ENCODE measurements at places on chromosomes 6 and 20.

DNA sequence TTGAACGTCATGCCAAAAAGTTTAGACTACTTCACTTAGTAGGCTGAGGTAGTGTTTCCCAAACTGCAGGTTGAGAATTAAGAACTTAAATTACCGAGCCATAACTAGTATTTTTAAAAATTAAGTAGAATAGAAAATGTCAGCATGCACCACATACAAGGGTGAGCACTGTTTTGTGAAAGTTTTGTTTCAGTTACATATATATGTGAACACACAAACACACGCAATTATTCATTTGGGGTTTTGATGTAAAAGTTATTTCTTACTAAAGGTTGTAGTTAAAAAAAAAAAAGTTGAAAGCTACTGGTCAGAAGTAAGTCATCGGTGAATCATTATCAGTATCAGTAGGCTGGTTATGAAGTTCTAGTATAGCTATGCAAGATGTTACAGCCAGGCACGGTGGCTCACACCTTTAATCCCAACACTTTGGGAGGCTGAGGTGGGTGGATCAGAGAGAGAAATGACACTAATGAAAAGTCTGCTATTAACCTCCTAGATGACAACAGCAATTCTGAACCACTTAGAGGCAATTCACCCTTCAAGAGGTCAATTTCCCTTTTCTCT is 24.1 kb downstream of the FASTKD5 start:
- H3K4me3 ChIP-seq, result no peak overlapping the region
- DNase-seq, result no peak
- peaks cover 17% of the 10 kb centered on the region for H3K4me1 ChIP-seq
- H3K27ac ChIP-seq, result no peak overlapping the region
- H3K36me3 ChIP-seq, result no peaks in the 10 kb centered on the region

- H3K36me3 ChIP-seq, result no peaks in the 10 kb centered on the region
- DNase-seq, result no peak
- H3K4me1 ChIP-seq, result peaks cover 4% of the 10 kb centered on the region
- H3K27ac ChIP-seq, result no peak overlapping the region
- peaks cover under 1% of the 10 kb centered on the region for H3K27me3 ChIP-seq
- H3K4me3 ChIP-seq, result no peak overlapping the region
Observed at GRCh38 chr6:144265061-144265357, 20.1 kb upstream of the UTRN start.

GRCh38 chr6:73854998-73855718 is 159.2 kb downstream of the CD109 start:
- H3K27me3 ChIP-seq, result no peaks in the 10 kb centered on the region
- no peak overlapping the region for H3K4me3 ChIP-seq
- peak; percentile 14 for DNase-seq
- no peak overlapping the region for H3K27ac ChIP-seq

DNA sequence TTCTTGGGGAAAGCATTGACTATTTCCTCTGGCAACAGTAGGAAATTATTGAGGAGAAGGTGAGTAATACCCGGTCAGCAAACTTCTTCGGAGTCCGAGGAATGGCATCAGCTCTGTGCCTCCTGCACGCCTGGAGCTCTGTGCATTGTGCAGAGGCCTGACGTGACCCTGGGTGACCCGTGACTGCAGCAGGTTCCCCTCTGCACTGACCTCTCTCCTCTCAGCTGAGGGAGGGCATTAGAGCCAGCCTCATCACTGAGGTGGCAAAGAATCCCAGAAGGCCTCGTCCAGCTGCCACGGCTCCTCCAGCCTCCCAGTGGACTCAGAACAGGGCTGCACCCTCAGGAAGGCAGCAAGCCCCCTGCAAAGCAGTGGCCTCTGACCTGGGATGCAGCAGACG is 502.9 kb downstream of the CD83 start:
- no peaks in the 10 kb centered on the region for H3K36me3 ChIP-seq
- DNase-seq, result no peak
- peaks cover 5% of the 10 kb centered on the region for H3K27me3 ChIP-seq
- H3K4me3 ChIP-seq, result no peak overlapping the region
- H3K27ac ChIP-seq, result no peak overlapping the region

DNA sequence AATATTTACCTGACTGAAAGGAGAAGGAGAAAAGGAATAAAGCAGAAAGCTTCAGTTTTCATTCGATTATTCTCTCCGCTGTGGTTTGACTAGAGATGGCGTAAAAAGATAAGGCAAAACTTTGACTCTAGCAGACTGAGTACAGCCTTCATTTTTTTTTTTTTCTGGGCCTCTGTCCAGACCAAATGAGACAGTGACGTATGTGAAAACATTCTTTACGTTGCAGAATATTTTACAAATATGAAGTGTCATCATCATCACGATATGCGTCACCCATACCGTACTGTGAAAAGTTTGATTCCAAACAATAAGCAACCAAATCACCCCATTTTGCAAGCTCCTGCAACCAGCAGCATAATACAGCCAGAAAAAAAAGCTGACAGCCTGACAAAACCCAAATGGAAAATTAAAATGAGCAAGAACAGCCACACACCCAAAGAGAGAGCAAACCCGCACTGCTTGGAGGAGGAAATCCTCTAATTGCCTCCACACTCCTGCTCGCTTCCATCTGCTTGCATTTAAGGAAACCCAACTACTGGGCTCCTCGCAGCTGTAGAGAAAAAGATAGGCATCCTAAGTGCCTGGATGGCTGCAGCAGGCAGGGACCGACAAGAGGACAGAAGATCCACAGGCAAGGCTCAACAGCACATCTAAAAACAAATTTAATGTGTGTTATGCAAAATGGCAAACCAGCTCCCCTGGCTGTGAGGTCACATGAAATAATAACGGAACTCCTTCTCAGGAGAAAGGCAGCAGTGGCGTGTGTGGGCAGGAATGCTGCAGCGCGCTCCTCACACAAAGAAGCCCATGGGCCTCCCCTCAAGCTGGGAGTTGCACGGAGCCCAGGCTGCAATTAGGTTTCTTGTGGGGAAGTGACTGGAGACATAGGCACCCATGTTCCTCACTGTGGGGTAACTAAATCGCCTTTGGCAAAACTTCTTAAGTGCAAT is 113.1 kb downstream of the FYN start:
- peaks cover 21% of the 10 kb centered on the region for H3K36me3 ChIP-seq
- peaks cover 96% of the 10 kb centered on the region for H3K4me1 ChIP-seq
- H3K27me3 ChIP-seq, result peaks cover 67% of the 10 kb centered on the region
- DNase-seq, result peak; percentile 94
- H3K4me3 ChIP-seq, result peak overlapping the region; percentile 90
- H3K27ac ChIP-seq, result peak overlapping the region; percentile 100

DNA sequence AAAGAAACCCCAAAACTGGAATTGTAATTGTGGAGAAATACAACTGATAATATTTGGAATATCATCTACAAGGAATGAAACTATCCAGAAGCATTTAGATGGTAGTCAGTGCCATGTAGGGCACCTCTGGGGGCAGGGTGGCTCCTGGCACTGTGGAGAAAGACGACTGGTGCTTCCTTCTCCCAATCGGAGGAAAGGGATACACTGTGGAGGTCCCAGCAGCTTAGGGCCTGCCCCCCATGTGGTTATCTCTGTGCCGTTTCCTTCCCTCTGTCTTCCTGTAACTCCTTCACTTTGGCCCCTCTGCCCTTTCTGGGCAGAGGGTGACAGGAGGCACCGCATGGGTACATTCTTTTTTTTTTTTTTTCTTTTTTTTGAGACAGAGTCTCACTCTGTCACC is 178.4 kb downstream of the MTHFD1L start:
- H3K27me3 ChIP-seq, result no peaks in the 10 kb centered on the region
- no peaks in the 10 kb centered on the region for H3K4me1 ChIP-seq
- no peak overlapping the region for H3K4me3 ChIP-seq
- H3K36me3 ChIP-seq, result peaks cover 3% of the 10 kb centered on the region

GRCh38 chr20:13271977-13272975 is 51.2 kb downstream of the ISM1 start:
- peaks cover 15% of the 10 kb centered on the region for H3K27me3 ChIP-seq
- H3K4me3 ChIP-seq, result no peak overlapping the region
- DNase-seq, result no peak
- H3K36me3 ChIP-seq, result peaks cover 4% of the 10 kb centered on the region

- H3K4me3 ChIP-seq, result no peak overlapping the region
- no peak overlapping the region for H3K27ac ChIP-seq
- no peak for DNase-seq
- no peaks in the 10 kb centered on the region for H3K4me1 ChIP-seq
- no peaks in the 10 kb centered on the region for H3K36me3 ChIP-seq
- H3K27me3 ChIP-seq, result no peaks in the 10 kb centered on the region
Observed at GRCh38 chr6:169906688-169907418, 155.4 kb downstream of the ERMARD start.

DNA sequence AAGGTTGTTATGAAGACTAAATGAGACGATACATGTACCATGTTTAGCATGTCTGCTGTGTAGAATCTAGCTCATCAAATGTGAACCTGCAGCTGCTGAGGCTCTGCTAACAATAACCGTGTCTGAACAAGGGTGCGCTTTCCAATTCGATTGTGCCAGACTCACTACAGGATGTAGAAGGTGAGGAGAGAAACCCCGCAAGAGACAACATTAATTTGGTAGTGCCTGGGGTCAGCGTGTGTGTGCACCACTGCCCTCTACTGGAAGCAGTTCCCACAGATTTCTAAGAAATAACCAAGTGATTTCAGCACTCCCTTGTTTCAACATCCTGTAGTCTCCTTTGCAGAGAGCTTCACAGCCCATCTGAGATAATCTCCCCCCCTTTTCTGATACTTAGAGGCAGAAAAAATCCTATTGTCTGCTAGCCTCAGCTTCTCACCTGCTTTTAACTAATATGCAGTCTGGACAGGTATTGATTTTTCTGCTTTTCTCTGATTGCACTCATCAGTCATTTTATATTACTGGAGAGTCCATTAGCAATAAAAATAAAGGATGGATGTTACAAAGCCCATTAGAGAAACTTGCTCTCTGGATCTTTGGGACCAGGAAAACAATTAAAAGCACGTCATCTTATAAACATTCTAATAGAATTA is 96.7 kb upstream of the BACH2 start:
- H3K27me3 ChIP-seq, result no peaks in the 10 kb centered on the region
- H3K4me3 ChIP-seq, result no peak overlapping the region
- H3K27ac ChIP-seq, result peak overlapping the region; percentile 67
- H3K4me1 ChIP-seq, result peaks cover 27% of the 10 kb centered on the region

DNA sequence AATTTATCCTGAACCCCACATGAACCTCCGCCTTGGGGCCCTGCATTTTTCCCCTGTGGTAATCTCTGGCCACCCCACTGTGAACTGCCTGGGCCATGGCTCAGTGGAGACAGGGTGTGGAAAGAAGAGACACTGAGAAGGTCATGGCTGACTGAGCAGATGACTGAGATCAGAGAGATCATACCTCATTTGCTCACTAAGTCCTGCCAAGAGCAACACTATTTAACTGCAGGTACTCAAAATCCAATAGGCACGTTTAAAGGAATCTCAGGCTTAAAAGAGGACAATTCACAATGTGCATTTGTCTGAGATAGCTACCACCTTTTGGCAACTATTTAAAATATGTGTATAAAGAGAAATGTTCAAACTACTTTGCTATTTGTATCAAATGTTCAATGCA is 305.0 kb downstream of the GMDS start:
- DNase-seq, result no peak
- no peaks in the 10 kb centered on the region for H3K27me3 ChIP-seq
- no peak overlapping the region for H3K27ac ChIP-seq
- H3K4me1 ChIP-seq, result peaks cover 8% of the 10 kb centered on the region

All from immature natural killer cell (primary cell).